ENCODE measurements at places on chromosomes 3 and 15.

DNA sequence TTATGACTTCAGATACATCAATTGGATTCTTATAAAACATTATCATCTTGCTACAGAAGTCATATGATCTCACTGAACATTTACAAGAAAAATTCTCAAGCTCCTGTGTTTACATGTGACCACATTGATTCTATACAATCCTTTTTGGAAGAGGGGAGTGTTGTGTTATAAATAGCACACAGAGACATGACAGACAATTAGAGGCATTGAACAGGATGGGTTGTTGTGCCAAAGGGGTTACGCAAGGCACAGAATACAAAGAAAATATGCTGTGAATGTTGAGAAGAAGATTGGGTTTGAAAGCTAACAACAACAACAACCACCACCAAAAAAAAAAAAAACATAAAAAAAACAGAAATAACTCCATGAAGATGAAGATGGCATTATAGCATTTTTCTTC, 32.5 kb upstream of the TBL1XR1 start:
- H3K36me3 ChIP-seq = no peaks in the 10 kb centered on the region
- peaks cover 5% of the 10 kb centered on the region for H3K4me1 ChIP-seq
- H3K27ac ChIP-seq = no peak overlapping the region
- H3K27me3 ChIP-seq = no peaks in the 10 kb centered on the region

GRCh38 chr3:128067489-128067888, 15.3 kb downstream of the SEC61A1 start:
- H3K27me3 ChIP-seq = no peaks in the 10 kb centered on the region
- no peak for DNase-seq
- H3K4me3 ChIP-seq = no peak overlapping the region

- H3K4me3 ChIP-seq = no peak within 1 kb of the TSS
- H3K27me3 ChIP-seq = peaks cover 26% of the 10 kb centered on the region
Observed at GRCh38 chr3:186612721-186613636, at the start of gene AHSG. Gene AHSG, plus strand, starts transcription at chr3:186613060. Its CDS starts 82 bp downstream, at chr3:186613142.

DNA sequence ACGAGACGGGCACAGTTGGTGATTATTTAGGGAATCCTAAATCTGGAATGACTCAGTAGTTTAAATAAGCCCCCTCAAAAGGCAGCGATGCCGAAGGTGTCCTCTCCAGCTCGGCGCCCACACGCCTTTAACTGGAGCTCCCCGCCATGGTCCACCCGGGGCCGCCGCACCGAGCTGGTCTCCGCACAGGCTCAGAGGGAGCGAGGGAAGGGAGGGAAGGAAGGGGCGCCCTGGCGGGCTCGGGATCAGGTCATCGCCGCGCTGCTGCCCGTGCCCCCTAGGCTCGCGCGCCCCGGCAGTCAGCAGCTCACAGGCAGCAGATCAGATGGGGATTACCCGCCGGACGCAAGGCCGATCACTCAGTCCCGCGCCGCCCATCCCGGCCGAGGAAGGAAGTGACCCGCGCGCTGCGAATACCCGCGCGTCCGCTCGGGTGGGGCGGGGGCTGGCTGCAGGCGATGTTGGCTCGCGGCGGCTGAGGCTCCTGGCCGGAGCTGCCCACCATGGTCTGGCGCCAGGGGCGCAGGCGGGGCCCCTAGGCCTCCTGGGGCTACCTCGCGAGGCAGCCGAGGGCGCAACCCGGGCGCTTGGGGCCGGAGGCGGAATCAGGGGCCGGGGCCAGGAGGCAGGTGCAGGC, 318.0 kb downstream of the FGF12 start:
- peaks cover 62% of the 10 kb centered on the region for H3K27me3 ChIP-seq
- H3K4me3 ChIP-seq = no peak overlapping the region

GRCh38 chr3:12464181-12464580, 20.1 kb upstream of the TSEN2 start:
- H3K4me1 ChIP-seq = peaks cover 14% of the 10 kb centered on the region
- no peak for DNase-seq
- no peaks in the 10 kb centered on the region for H3K36me3 ChIP-seq
- H3K27me3 ChIP-seq = peaks cover 4% of the 10 kb centered on the region
- H3K27ac ChIP-seq = peak overlapping the region; percentile 44

- no peaks in the 10 kb centered on the region for H3K27me3 ChIP-seq
- peak overlapping the region; percentile 55 for H3K4me3 ChIP-seq
Observed at GRCh38 chr3:188439080-188439479, 285.1 kb downstream of the LPP start.

- no peak for DNase-seq
- H3K27me3 ChIP-seq = no peaks in the 10 kb centered on the region
- H3K36me3 ChIP-seq = no peaks in the 10 kb centered on the region
- H3K4me3 ChIP-seq = no peak overlapping the region
- H3K4me1 ChIP-seq = no peaks in the 10 kb centered on the region
- H3K27ac ChIP-seq = no peak overlapping the region
Observed at GRCh38 chr3:54827776-54828175, 100.1 kb downstream of the LRTM1 start.

DNA sequence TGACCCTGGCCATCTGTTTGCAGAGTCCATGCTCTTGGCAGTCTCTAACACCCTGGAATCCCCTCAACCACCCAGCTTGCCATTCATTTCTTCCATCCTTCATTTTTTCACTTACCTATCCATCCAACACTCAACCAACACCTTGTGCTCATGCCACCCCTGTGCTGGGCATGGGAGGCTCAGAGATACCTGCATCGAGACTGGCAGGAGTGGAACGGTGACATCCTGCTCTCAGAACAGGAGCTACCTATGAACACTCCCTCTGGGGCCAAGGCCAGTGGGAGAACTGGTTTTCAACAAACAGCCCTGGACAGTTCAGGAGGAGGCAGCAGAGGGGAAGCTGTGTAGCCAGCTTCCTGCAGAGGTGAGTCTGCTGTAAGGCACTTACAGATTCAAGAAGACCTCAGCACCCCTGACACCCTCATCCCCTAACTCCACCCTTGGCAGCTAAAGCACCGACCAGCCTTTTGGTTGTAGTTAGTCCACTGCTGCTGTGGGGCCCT, 19.5 kb upstream of the ATP2B2 start:
- no peaks in the 10 kb centered on the region for H3K36me3 ChIP-seq
- H3K4me1 ChIP-seq = no peaks in the 10 kb centered on the region
- H3K27me3 ChIP-seq = peaks cover 82% of the 10 kb centered on the region
- DNase-seq = no peak
- H3K4me3 ChIP-seq = no peak overlapping the region

DNA sequence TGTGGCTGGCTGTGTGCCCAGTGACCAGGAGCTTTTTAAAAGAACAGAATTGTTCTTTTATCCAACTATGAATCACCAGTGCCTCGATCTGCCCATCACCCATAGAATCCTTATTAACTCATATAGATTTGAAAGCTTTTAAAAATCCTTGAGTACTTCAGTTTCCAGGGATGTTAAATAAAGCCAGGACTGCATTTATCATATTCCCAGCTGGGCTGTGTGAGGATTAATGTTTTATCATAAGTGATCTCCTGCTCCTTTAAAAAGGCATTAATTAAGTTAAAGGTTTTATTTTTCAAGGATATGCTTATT, 234.0 kb downstream of the MYRIP start:
- no peak for DNase-seq
- H3K27ac ChIP-seq = no peak overlapping the region
- no peaks in the 10 kb centered on the region for H3K36me3 ChIP-seq
- H3K4me1 ChIP-seq = no peaks in the 10 kb centered on the region
- peaks cover 6% of the 10 kb centered on the region for H3K27me3 ChIP-seq
- no peak overlapping the region for H3K4me3 ChIP-seq

DNA sequence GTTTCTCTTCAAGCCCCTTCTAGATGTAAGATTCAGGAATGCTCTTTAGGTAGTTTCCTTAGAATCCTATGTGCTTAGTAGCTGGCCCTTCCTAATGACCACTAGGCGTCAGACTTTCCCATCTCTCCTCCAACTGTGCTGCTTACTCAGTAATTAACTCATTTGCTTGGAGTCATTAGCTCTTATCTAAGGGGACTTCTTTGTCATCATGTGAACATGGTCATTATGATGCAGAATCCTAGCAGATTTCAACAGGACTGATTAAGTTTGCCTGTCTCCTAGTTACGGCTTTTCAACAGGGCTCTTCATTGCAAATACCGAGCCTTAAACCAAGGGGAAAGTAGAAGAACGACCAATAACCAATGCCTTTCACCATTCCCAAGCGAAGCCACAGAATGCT, 46.4 kb downstream of the GJD2 start:
- peaks cover 5% of the 10 kb centered on the region for H3K4me1 ChIP-seq
- no peak for DNase-seq
- H3K27ac ChIP-seq = no peak overlapping the region
- no peaks in the 10 kb centered on the region for H3K36me3 ChIP-seq

DNA sequence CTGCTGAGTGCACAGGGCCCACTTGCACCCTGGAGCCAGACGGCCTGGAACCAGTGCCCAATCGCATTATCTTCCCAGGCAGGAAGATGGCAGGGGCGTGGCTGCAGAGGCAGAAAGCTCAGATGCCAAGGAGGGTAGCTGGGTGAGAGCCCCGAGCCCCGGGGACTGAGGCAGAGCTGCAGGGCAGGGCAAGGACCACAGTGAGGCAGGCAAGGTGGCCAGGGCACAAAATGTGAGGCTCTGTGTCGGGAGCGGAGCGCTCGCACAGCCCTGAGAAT, 1.6 kb upstream of the CCDC33 start:
- DNase-seq = no peak
- H3K4me3 ChIP-seq = no peak overlapping the region
- no peaks in the 10 kb centered on the region for H3K4me1 ChIP-seq
- peaks cover 48% of the 10 kb centered on the region for H3K27me3 ChIP-seq

GRCh38 chr3:6216135-6217026, 644.5 kb upstream of the GRM7 start:
- DNase-seq = no peak
- no peaks in the 10 kb centered on the region for H3K36me3 ChIP-seq

DNA sequence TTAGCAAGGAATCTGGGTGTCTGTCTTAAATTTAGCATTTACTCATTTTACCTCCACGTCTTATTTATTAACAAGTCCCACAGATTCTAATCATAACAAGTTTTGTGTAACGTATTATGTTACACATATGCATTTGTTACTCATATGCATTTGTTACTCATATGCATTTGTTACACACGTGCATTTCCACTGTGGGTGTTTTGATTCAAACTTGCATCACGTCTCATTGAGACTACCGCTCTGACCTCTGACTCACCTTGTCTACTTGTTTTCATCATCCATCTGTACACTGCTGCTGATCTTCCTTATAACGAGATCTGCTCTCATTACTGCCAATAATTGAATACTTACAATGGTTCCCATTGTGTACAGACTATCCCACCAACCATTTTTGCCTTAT, 1141.4 kb downstream of the TBL1XR1 start:
- no peak overlapping the region for H3K4me3 ChIP-seq
- H3K4me1 ChIP-seq = no peaks in the 10 kb centered on the region
- no peaks in the 10 kb centered on the region for H3K36me3 ChIP-seq

DNA sequence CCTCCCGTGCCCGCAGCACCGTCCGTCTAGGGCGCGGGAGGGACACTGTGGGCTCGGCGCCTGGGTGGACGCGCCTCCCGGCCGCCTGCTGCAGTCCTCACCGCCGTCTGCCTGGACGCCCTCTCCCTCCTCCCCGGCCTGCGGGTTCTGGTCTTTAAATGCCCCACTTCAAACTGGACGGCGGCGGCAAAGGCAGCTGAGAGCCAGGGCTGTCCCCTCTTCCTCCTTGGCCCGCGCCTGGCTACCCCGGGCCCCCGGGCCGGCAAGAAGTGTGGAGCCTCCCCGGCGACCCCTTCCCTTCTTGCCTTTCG, 426 bp downstream of the CBLB start:
- H3K4me1 ChIP-seq = peaks cover 42% of the 10 kb centered on the region
- H3K36me3 ChIP-seq = peaks cover 11% of the 10 kb centered on the region
- peak overlapping the region; percentile 100 for H3K4me3 ChIP-seq
- no peaks in the 10 kb centered on the region for H3K27me3 ChIP-seq

GRCh38 chr3:185473290-185473815, 25.5 kb downstream of the TMEM41A start:
- no peak overlapping the region for H3K27ac ChIP-seq
- H3K4me3 ChIP-seq = no peak overlapping the region
- DNase-seq = no peak

DNA sequence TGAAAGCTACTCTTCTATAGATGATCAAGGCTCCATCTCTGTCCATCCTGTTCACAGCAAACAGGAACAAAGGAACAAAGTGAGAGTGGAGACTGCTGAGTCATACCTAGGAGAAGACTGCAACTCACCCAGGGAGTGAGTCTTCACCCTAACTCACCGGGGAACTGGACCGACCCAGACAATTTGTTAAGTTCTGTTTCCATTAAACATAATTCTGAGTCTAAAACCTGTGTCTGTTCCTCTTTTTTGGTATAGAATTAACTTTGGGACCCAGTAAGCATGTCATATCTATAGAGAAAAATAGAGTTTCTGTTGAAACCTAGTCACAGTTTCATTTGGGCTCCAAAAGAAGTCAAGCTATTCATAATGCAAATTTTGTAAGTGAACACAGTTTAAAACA, 21.6 kb downstream of the CCDC80 start:
- no peak overlapping the region for H3K27ac ChIP-seq
- peaks cover 2% of the 10 kb centered on the region for H3K4me1 ChIP-seq
- DNase-seq = no peak
- peaks cover 26% of the 10 kb centered on the region for H3K27me3 ChIP-seq
- no peak overlapping the region for H3K4me3 ChIP-seq
- peaks cover 3% of the 10 kb centered on the region for H3K36me3 ChIP-seq

- H3K27ac ChIP-seq = no peak overlapping the region
- DNase-seq = no peak
- no peaks in the 10 kb centered on the region for H3K36me3 ChIP-seq
- no peaks in the 10 kb centered on the region for H3K27me3 ChIP-seq
- H3K4me3 ChIP-seq = no peak overlapping the region
Observed at GRCh38 chr3:4113811-4114522, 189.2 kb upstream of the SETMAR start.

- no peak overlapping the region for H3K4me3 ChIP-seq
- H3K36me3 ChIP-seq = peaks cover 5% of the 10 kb centered on the region
- H3K27ac ChIP-seq = no peak overlapping the region
Observed at GRCh38 chr3:179227349-179227748, 23.6 kb downstream of the KCNMB3 start.

GRCh38 chr3:171840811-171841619, 2.1 kb upstream of the TMEM212 start:
- no peaks in the 10 kb centered on the region for H3K36me3 ChIP-seq
- DNase-seq = no peak
- no peak overlapping the region for H3K27ac ChIP-seq
- H3K4me3 ChIP-seq = no peak overlapping the region

DNA sequence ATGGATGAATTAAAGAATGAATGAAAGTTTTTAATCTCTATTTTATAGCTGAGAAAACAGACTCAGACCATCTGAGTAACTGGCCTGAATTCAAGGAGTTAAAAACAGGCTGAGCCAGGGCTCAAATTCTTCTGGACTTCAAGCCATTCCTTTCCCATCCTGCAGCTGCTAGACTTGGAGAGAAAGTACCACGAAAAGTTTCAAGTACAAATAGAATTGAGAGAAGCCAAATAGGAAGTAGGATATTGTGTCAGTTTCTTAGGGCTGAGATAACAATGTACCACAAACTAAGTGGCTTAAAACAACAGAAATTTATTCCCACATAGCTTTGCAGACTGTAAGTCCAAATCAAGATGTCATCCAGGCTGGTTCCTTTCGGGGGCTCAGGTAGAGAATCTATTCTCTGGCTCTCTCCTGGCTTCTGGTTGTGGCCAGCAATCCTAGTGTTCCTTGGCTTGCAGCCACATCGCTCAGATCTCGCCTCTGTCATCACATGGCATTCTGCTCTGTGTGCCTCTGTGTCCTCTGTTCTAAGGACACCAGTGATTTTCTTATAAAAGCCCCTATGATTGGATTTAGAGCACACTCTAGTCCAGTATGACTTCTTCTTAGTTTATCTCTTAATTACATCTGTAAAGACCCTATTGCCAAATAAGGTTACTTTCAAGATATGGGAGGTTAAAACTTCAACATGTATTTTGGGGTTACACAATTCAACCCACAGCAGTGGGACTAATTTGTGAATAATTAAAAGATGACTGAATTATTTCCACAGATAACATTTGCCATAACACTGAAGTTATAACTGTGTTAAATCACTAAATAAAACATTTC, 25.7 kb upstream of the GOLIM4 start:
- no peaks in the 10 kb centered on the region for H3K4me1 ChIP-seq
- peaks cover 11% of the 10 kb centered on the region for H3K27me3 ChIP-seq
- H3K27ac ChIP-seq = no peak overlapping the region
- H3K4me3 ChIP-seq = no peak overlapping the region

Measured in T-helper 17 cell (primary cell).